ENCODE measurements at places on chromosomes 12 and 14.

DNA sequence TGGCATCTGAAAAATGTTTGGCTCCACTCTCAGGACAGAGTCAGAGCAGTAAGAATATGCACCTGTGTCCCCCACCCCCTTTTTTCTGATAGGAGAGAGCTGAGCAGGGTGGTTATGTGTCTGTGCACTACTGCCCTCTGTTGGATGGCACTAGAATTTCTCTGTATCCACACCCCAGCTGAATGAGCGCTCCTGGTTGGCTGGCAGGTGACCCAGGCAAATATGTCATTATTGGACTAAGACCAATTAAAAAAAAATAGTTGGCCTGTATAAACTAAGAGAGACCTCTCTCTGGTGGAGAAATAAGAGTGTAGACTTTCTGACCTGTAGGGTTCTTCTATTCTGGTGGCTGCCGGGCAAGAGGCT is 107.0 kb downstream of the PTCSC3 start:
- DNase-seq: peak; percentile 13

GRCh38 chr12:75994069-75994740 is 37.4 kb downstream of the PHLDA1 start:
- DNase-seq: no peak

DNA sequence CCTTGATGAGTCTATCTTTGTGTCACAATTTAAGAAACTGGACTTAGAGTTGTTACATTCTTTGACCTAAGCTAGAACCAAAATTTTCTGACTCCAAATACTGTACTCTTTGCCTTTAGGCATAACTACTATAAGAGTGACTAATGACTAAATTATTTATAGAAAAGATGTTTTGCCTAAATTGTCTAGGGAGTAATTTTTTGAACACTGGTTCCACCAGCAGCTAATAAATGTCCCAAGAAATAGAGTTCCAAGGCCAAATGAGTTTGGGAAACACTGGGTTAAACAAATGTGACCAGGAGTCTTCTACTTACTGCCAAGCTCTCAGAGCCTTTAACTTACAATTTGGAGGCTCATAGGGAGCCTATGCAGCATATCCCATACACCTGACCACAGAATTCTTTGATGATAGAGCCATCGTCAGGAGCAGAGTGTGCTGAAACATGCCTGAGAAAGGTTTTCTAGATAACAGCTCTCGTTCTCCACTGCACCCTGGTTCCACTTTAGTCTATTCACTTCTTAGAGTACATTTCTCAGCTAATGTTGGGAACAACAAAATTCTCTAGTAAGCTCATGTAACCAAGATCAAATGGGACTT is 215.9 kb upstream of the HMGA2 start:
- no peak for DNase-seq

DNA sequence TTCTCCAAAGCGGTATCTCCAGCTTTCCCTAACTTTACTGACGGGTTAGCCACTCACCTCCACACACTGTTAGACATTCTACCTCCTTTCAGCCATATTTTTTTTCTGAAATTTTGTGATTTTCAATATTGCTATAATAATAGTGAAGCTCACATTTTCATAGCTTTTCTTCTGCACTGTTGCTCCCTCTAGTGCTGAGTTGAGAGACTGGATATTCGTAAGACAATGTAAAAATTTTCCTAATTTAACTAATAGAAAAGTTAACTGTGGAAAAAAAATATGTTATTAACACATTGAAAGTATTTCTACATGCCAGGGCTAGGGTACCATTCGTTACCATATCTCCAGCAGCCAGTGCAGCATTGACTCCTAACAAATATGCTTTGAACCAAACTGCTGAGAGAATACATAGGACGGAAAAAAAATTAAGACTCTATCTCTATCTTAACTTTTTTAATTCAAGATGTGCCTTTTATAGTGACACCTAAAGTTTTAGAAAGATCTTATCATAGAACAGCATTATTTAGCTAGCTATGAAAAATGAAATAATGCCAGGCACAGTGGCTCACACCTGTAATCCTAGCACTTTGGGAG is 48.7 kb upstream of the ABCC9 start:
- DNase-seq: no peak

GRCh38 chr14:75661499-75661814 is 411 bp downstream of the TTLL5 start:
- DNase-seq: no peak

DNA sequence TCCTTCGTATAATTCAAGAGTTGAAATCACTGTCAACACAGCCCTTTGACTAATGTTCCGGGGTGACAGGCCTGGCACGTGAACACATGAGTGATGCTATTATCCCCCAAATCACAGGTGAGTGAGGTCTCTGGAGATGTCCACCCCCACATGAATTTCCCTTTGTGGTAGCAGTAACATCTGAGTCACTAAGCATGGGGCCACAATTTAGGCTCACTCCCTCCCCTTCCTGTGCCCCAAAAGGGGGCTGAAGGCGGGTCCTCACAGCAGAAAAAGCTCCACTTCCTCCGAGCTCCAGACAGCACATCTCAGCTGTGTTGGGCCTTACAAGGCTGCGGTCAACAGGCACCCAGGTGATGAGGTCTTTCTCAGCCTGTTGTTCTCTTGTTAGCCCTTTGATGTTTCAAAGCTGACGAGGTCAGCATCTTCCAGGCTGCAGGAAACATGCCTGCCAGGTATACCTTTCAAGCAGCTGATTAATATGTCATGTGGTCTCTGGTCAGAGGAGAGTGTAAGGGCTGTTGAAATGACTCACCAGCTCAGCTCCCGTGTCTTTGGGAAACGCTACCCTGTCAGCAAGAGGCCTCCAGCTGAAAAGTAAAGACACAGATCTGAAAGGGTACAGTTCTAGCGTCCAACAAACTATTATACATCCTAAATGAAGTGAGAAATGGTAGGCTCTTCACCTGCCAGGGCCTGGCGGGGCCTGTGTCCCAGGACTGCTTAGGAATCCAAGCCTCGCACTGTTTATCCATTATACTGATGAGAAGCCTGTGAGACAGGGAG is 107.3 kb downstream of the ZFP36L1 start:
- no peak for DNase-seq

DNA sequence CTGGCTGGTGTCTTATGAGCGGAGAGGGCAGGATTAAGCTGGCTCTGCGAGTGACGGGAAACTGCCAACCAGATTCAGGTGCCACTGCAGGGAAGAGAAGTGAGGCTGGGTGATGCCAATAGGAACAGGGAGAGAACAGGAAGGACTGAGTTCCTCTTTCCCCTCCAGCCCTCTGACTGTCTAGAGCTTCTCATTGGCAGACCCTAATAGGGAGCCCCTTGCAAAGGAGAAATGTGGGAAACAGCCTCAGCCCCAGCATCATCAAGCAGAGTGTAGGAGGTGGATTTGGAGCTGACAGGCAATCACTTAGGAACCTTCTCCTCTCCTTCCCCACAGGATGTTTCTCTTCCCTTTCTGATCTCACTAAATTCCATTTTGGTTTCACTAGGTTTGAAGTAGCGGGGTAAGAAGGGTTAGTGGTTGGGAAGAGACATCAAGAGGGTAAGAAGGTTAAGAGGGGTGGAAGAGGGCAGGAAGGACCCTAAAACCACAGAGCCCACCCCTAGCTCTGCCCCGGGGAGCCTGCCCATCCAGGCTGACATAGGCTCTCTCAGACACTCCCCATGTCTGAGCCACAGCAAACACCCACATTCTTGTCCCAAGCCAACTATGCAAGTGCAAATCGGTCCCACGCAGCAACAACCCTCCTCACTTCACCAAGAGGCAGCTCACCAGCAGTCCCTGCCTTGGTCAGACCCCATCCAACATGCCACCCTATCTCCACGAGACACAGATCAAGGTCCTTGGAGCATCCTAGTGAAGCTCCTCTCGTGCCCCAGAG is 111.1 kb downstream of the STAB2 start:
- no peak for DNase-seq

GRCh38 chr14:34699873-34700621 is 14.3 kb downstream of the CFL2 start:
- no peak for DNase-seq

- DNase-seq: no peak
Measured at GRCh38 chr14:75142494-75142893, 15.6 kb upstream of the NEK9 start.

DNA sequence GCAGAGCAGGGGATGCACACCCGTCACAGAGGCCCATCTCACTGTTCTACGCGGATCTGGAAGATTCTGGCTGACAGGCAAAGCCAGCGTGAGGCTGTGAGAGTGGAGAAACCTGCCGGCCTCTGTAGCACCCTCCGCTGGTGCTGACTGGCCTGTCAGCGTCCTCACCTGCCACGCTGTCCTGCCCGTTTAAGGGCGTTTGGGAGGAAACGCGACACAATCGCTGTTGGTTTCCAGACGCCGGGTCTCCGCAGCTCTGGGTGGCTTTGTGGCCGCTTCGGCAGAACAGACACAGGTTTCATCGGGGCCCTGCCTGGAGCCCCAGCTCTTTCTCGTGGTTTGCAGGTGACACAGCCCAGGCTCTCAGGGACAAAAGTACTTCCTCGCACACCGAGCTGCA is 70.6 kb downstream of the NOC4L start:
- no peak for DNase-seq

DNA sequence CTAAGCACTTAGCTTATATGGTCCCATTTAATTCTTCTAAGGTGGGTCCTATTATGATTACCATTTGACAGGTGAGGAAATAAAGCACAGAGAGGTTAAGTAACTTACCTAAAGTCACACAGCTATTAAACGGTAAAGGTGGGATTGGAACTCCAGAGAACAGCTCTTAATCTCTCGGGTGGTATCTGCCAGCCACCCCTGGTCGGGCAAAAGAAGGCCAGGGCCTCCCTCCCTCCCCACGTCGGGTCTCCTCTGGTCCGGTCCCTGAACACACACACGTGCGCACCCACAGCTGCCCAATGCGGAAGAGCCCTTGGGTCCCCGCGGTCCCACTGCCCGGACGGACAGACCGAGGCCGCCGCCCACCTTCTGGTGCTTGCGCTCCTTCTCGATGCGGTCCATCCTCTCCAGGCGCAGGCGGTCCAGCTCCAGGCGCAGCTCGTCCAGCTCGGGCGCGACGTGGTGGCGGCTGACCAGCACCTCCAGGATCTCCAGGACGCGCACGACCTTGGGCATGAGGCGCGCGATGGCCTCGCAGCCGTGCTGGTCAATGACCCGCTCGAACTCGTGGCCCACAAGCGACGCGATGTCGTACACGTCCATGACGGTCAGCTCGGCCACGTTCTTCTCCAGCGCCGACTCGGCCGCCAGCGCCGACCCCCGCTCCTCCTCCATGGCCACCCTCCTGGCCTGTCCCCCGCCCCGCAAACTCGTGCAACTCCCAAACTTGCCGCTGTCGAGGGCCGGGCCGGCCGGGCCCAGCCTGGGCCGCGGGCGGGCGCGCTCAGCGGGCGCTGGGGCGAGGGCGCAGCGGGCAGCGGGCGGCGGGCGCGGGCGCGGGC is 490 bp downstream of the RILPL1 start:
- DNase-seq: peak; percentile 28

DNA sequence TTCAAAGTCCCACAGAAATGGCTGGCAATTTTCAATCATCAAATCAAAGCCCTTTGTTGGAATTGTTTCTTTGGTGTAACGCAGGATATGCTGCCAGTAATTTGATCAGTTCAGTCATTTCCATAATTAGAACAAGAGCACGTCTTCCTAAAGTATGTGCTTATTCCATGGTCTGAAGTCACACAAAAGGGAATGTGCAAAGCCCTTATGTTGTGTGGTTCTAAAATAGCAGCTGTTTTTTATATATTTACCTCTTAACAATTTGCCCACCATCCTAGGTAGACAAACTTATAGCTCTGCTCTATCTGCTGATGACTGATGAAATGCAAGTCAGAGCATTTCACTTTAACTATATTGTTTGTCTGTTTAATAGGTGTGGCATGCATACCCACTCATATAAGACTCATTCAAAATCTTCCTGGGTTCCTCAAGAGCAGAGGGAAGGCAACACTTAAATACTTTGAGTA is 176.1 kb upstream of the SLC38A2 start:
- no peak for DNase-seq

DNA sequence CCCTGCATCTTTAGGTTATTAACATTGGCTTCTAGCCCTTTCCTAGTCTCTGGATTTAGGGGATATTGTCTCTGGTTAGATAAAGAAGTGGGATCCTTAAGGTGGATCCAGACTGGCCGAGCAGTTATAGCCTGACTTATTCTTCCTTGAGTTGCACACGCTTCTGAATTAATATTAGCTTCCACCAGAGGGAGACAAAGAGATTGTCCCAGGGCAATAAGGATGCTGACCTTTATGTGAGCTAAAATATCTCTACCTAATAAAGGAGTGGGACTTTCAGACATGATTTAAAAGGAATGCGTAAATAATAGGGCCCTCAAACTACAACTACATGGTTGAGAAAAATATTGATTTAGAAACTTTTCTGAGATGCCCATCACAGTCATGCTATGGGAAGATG is 139.7 kb downstream of the SLCO1B3 start:
- peak; percentile 3 for DNase-seq

- no peak for DNase-seq
Measured at GRCh38 chr14:99649219-99649618, 4.3 kb downstream of the HHIPL1 start.

DNA sequence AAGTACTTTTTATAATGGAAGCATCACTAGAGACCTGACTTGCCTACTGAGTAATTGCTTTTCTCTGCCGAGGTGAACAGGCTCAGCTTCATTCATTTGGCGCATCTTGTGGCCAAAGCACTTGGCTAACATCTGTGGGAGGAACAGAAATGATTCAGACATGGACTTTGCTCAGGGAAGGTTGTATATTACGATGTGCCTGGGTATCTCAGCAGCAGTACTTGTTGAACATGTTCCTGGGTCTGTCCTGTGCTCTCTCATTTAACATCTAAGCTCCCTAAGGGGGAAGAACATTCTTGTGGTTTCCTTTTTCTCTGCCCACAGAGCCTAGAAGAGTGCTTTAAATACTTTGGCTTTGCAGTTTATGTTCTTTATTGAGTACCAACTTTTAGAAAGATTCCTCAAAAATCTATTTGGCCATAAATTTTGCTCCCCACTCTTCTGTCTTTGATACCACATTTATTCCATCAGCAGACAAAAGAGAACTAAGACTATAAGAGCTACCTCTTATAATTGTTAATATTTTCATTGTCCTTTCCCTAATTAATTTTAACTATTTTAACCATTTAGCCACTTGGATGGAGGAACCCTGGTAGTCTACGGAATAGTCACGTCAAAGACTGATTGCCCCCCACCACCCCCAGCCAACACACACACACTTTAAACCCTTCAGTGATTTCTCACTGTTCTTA is 101.2 kb upstream of the EGLN3 start:
- no peak for DNase-seq

DNA sequence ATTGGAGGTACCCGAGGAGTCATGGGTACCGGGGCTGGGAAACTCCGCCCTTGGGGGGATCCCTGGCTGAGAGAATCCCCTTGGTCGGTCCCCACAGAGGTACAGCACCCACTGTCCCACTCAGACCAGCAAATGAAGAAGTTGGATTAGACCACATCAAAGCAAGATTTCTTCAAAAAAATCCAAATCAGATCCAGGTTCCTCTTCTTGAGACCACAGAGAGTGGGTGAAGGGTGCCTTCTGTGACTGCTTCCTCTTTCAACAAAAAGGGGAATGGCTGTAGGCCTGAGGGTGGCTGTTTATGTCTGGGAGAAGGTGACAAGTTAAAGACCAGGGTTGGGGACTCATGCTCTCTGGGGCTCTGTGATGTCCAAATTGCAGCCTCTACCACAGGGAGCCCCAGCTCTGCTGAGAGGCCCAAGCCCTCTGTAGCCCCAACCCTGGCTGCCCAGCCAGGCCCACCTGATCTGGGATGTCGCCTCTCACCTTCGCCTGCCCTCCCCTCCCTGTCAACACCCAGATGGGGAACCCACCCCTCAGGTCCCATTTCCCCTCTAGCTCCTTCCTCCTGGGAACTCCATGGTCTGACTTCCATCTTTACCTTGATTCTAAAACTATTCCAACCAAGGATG is 50.9 kb downstream of the ZFP36L1 start:
- no peak for DNase-seq

GRCh38 chr12:121499929-121500793 is 80.7 kb downstream of the KDM2B start:
- peak; percentile 68 for DNase-seq

Data from HuH-7.5 (cell line).